CD4-positive, alpha-beta T cell treated with Interleukin-17A for 4 hours (primary cell): ENCODE measurements at places on chromosomes 7 and 10.

GRCh38 chr10:89702121-89702480 lies 711 bp downstream of the KIF20B start:
- peak; percentile 15 for DNase-seq

GRCh38 chr7:4144172-4144701 lies 537.9 kb upstream of the FOXK1 start:
- DNase-seq = no peak

GRCh38 chr10:93926613-93927012 lies 32.8 kb downstream of the SLC35G1 start:
- DNase-seq = no peak

DNA sequence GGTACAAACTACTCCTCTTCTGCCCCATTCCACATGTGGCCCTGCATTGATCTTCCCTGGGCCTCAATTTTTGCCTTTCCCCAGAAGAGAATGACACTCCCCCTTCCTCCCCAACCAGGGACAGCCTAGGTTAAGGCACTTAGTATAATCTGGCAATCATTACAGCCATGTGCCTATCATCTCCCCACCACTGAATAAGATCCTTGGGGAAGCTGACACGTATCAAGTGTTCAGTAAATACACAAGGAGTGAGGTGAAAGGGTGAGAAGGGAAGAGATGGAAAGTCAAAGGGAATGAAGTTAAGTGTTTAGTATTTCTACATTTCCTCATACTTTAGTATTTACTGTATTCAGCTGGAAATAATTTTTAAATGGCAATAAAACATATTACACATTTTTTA lies 31.9 kb downstream of the FBXW4 start:
- no peak for DNase-seq

DNA sequence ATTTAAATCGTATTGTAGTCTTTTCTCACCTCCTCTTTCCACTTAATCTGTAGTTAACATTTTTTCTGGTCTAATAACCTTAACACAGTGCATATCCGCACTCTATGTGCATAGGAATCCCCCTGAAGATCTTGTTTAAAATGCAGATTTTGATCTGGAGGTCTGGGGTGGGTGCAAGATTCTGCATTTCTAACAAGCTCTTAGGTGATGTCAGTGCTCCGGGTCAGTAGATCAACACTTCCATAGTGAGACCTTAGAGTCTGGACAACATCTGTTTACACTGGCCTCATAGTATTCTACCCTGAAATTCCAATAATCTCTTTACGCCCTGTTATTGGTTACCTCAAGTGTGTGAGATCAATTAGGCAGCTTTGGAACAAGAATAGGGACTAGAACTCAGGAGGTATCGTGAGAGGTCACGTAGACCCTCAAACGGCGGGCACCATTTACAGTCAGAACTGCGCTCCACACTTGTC lies 434 bp upstream of the PLEKHA8 start:
- DNase-seq = no peak

DNA sequence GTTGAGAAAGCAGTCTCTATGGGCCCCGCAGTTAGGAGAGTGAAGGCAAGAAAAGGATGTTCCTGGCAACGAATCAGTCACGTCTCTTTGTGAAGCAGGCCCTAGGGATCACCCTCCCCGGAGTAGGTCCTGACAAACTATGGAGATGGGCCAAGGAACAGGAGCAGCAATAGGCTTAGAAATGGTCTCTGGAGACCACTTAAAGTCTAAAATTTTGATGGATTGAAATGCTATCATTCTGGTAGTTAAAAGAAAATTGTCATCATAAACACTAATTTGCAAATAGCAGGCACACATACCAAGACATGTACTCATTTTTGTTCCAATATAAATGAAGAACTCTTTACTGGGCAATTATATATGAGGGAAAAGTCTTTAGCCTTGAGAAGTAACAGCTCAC lies 123.5 kb downstream of the ITGB8 start:
- DNase-seq = no peak

GRCh38 chr7:8131694-8132605 lies 130.0 kb downstream of the ICA1 start:
- peak; percentile 58 for DNase-seq

GRCh38 chr7:129970816-129971215 lies 18.1 kb upstream of the UBE2H start:
- no peak for DNase-seq

- no peak for DNase-seq
Observed at GRCh38 chr7:77985974-77986339, 187.4 kb downstream of the PHTF2 start.

- no peak for DNase-seq
Observed at GRCh38 chr10:128027306-128027705, 98.9 kb downstream of the MKI67 start.

GRCh38 chr10:132691711-132692153 lies 94.2 kb downstream of the NKX6-2 start:
- no peak for DNase-seq

GRCh38 chr7:117762055-117762454 lies 111.2 kb downstream of the CTTNBP2 start:
- DNase-seq = no peak

- DNase-seq = no peak
Observed at GRCh38 chr10:36188080-36188453, 546.0 kb upstream of the FZD8 start.

DNA sequence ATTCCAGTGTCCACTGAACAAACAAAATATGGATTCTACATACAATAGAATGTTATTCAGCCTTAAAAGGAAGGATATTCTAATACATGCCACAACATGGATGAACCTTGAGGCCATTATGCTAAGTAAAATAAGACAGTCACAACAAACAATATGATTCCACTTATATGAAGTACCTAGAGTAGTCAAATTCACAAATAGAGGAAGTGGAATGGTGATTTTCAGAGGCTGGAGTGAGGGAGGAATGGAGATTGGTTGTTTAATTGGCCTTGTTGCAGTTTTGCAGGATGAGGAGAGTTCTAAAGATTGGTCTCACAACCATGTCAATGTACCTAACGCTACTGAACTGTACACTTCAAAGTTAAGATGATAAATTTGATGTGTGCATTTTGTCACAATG lies 119.6 kb downstream of the CHN2 start:
- no peak for DNase-seq

DNA sequence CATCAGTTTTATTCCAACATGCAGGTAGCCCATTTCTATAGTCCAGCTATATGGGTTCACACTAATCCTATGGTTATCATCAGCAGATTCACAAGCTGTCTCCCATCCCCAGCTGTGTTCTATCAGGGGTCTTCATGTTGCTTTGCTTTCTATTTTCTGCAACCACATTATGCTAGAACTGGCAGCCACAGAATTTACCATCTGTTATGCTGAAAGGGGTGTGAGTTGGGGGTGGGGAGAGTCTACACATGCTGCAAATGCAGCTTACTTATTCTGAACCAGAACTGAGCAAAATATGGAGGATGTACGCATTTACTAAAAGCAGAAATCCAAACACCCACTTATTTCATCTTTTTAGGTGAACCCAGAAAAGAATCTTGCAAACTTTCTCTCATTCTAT lies 32.9 kb downstream of the SHTN1 start:
- no peak for DNase-seq

DNA sequence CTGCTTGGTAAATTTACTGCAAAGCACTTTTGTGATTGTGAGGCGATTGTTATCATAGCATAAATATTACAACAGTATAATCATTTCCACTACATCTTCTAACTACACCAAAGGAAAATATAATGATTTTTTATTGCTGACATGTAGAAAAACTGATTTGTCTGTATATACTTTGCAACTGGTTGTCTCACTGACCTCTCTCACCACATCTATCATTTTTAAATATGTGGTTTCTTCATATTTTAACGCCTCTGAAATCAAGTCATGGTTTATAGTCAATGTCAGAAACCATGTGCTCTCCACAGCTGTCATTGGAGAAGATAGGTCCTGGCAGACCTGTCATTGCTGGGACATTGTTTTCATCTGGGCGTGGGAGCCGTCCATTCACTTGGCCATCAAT lies 315.4 kb upstream of the KLF6 start:
- no peak for DNase-seq
